T-helper 1 cell (primary cell): ENCODE measurements at places on chromosomes 16 and 17.

DNA sequence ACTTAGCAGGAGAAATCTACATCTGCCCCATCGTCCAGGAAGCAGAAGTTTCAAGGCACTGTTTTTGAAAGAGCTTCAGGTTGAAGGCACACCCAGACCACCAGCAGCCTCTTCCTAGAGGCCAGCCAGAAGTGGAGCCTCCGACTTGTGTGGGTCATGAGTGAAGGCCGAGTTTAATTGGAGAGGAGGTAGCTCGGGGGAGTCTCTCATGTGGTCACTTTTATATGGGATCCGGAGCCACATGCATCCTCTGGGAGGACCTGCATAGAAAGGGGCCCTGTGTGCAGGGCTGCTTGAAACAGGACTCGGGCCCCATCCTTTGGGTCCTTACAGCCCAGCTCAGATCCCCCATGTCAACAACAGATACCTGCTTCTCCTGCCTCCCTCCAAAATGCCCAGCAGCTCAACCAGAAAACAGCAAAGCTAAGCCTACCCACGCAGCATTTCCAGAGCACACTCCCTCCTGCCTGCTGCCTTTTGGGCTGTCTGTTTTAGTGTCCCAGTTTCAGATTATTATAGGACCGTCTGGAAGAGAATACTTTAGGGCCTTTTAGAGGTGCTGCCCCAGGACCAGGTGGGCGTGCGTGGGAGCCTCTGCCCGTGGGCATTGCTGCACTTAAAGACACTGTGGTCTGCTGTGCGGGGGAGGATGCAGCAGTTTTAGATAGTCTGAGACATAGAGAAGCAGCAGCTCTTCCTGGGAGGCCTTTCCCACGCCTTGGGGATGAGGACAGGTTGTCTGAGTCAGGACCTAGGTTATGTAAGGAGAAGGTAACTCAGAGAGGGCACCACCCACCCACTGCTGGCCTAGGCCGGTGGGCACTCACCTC is 29.5 kb downstream of the MPRIP start:
- DNase-seq = no peak

DNA sequence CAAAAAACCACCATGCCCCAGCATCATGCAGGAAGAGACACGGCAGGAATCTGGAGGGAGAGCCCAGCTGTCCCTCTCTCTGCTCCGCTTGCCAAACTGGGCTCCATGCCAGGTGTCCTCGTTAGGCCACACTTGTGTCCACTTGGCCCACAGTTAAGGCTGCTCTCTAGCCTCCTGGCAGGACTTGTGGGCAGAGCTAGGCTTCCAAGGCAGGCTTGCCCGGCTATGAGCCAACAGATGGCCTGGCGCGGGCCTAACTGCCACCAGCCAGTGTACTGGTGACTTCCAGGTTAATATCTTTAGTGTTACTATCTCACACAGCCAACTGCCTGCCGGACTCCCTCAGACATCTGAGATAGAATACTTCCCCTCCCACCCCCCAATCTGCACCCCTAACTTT is 10.6 kb downstream of the ATP6V0D1 start:
- no peak for DNase-seq

DNA sequence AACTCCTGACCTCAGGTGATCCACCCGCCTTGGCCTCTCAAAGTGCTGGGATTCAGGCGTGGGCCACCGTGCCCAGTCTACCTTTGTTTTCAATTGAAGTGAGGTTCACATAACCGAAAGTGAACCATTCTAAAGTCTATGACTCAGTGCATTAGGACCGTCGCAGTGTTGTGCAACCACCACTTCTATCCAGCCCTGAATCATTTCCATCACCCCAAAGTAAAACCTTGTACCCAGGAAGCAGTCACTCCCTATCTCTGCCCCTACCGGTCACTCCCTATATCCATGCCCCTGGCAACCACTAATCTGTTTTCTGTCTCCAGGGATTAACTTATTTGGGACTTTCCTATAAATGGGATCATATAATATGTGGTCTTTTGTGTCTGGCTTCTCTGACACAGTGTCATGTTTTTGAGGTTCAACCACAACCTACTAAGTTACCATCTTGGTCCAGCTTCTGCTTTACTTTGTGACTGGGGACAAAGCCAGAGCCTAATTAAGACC is 28.3 kb upstream of the CDC42EP4 start:
- no peak for DNase-seq

- no peak for DNase-seq
Measured at GRCh38 chr17:79950306-79950705, 85.4 kb downstream of the TBC1D16 start.

DNA sequence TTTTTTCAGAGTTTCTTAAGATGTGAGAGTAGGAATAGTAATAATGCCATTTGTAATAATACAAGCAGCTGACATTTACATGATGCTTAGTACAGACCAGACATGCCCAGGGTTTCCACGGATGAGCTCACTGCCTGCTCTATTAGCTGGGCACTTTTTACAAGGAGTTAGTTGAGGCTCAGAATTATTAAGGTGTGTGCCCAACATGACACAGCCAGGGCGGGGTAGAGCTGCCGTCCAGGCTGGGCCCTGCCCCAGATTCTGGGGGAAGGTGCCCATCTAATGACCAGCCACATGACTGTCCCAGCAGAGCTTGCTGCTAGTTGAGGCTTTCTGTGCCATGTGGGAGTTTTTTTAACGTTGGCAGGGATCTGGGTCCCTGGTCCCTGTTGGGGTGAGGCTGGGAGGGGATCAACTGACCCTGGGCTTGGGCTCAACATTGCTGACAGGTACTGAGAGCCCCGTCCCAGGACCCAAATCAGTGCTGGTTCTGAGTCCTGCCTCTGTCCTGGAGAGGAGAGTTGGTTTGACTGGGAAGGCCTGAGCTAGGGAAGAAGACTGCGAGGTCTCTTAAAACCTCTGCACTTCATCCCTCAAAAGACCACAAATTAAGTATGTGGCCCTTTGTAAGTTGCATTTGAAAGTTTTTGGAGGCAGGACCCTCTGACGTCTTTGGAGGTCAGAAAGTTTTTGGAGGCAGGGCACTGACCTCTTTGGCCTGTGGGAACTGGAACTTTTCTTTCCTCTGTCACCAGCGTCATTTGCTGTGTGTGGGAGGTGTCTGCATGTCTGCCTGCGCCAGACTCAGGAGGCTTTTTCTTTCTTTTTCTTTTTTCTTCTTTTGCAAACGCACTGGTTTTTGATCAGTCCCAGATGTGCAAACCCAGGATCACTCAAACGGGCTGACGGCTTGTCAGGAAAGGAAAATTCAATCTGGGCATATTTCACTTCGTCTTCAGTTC is 2.2 kb downstream of the CRISPLD2 start:
- DNase-seq = no peak

- no peak for DNase-seq
Measured at GRCh38 chr17:61813211-61813610, 50.1 kb downstream of the BRIP1 start.
